ENCODE measurements at places on chromosomes 1 and 21.
A peak's percentile ranks its signal among the peaks of the same experiment; 100 is the strongest.

GRCh38 chr1:246270236-246270635 is 236.8 kb downstream of the SMYD3 start:
- no peak for DNase-seq

GRCh38 chr1:11610629-11611180 is 43.5 kb downstream of the FBXO2 start:
- DNase-seq: no peak

GRCh38 chr1:167443757-167444156 is 74.6 kb downstream of the CD247 start:
- no peak for DNase-seq

- DNase-seq: no peak
Measured at GRCh38 chr1:209404577-209404976, 178.9 kb upstream of the CAMK1G start.

- DNase-seq: peak; percentile 55
Measured at GRCh38 chr1:212498283-212499040, 65.7 kb downstream of the NENF start.

DNA sequence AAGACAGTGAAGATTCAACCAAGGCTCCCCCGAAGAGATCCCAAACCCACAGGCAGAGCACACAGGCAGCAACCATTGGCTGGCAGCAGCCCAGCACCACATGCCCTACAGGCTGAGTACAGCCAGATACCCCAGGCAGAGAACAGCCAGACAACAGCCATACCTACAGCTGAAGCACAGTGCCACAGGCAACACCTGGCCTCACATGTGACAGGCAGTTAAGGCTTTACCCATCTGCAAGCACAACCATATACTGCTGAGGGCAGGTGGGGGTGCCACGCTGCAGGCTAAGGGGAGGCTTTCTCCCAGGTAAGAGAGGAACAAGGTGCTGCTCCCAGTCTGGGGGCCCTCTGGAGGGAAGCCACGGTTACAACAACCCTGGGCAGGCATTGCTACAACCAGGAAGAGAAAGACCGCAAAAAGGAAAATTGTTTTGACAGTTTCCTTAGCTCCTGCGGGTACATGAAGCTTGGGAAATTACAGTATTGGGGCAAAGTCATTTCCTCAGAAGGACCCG is 12.3 kb downstream of the CHIT1 start:
- no peak for DNase-seq
